Motor neuron (in vitro differentiated cells): ENCODE measurements at places on chromosomes 6 and 20.

- ATAC-seq = peak; percentile 65
These were observed 15.8 kb upstream of the FAM8A1 start for GRCh38 chr6:17584241-17584803.

GRCh38 chr6:41000248-41000647 lies 38.8 kb downstream of the UNC5CL start:
- no peak for ATAC-seq

DNA sequence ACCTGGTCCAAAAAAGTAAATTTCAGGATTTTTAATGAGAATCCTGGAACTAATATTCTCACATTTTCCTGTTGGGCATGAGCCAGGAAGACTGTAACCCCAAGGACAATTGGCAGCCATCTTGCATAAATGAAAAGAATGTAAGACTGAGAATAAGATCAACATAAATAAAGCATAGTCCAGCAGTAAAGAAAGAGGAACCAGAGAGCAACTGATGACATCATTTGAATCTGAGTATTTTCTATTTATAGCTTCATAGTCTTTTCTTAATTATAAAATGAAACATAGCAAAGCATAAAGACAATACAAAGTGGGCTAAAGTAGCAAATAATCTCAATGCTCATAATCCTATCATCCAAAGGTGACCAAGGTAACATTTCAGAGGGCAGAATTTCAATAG lies 26.6 kb upstream of the FBXL4 start:
- ATAC-seq = no peak

GRCh38 chr6:16432075-16433032 lies 194.0 kb downstream of the GMPR start:
- ATAC-seq = no peak

GRCh38 chr20:50819349-50819748 lies 24.5 kb downstream of the BCAS4 start:
- ATAC-seq = no peak
